Naive thymus-derived CD4-positive, alpha-beta T cell (primary cell): ENCODE measurements at places on chromosomes 11 and 22. TPM values are rescaled to one million over a fixed set of nuclear protein-coding genes. Genes with fewer than 3 reads are reported as not detected.
A peak's percentile ranks its signal among the peaks of the same experiment; 100 is the strongest.

Gene NLRP6
- total RNA-seq: 8.6 TPM

DNA sequence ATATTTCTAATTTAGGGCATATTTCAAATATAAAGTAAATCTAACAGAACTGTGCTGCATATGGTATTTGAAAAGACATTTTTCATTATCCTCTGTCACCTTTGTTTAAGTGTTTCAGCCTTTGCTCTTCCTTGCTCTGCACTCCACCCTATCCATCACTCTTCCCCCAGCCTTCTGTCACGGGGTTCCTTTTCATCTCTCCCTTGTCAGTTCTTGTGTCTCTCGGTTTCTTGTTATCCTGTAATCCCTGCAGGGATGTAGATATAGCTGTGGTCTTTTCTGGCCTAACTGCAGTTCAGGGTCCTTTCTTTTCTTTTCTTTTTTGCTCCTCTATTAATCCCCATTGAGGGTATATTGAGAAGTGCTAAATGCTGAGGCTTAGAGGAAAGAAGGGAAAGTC is 261.9 kb downstream of the DCDC1 start:
- no peak for DNase-seq

- DNase-seq: no peak
These were observed 13.5 kb upstream of the OAF start for GRCh38 chr11:120197251-120197891.

- no peak for DNase-seq
These were observed 109.6 kb downstream of the TRIM29 start for GRCh38 chr11:120028181-120028896.

Gene GPR83
- total RNA-seq: 0.05 TPM

DNA sequence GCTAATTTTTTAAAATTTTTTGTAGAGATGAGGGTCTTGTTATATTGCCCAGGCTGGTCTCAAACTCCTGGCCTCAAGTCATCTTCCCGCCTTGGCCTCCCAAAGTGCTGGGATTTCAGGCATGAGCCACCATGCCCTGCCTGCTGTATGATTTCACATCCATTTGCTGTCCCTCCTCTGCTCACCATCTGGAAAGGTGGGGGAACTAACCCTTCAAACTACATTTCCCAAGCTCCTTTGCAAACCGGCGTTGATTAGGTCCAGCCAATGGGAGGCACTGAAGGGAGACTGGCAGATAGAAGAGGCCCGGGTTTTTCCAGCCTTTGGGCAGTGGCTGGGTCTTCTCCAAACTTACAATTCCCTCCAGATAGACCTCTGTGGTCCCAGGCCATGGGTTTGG is 19.3 kb downstream of the RFPL1 start:
- no peak for DNase-seq

- no peak for DNase-seq
These were observed 130.8 kb downstream of the CEP164 start for GRCh38 chr11:117458275-117459122.

DNA sequence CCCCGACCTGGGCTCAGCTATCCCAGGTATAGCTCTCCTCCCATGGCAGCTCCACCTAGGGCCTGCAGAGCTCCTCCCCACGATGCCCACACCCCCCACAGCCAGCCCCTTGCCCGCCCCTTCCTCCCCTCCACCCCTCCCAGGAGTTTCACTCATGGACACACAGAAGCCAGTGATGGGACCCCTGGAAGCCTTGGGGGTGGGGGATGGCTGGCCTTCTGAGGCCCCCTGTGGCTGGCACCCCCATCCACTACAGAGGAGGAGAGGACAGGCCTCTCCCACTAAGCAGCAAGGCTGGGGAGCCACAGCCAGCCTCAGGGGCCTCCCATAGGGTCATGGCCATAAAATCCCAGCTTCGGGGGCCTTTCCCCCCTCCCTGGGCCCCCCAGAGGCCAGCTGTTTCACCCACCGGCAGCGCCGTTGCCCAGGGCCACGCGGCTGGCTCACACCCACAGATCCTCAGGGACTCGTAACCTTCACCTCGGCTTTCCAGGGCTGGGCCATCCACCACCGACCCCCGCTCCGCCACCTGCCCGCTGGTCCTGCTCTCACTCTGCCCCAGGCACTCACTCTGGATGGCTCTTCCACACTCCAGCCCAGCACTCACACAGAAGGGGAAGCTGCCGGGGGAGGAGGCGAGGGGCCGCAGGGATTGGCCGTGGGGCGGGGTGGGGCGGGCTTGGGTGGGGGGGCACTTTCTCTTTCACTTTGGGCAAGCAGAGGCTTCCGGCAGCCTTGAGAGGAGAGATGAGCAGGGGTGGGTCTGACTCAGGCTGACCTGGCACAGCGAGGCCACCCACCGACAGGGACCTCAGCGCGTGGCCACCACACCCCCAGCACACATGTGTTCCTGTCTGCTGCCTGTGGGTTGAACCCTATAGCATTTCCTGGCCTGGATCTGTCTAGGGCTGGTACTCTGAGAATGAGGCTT is 2.2 kb downstream of the SLC25A22 start:
- peak; percentile 71 for DNase-seq

Gene CFAP300
- total RNA-seq: not detected

DNA sequence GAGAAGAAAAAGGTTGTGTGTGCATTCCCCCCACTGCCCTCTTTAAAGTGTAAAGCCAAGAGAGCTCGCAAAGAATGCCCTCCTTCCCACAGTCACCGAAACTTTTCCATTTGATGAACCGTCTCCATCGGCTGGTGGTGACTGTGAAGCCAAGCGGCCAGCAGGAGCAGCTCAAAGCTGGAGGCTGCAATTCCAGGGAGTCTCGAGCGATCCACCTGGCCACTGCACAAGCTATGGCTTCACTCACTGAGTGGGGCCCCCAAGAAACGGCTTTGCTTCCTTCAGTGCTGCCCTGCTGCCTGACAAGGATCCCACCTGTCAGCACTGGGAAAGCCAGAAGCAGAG is 117.7 kb downstream of the ABTB2 start:
- no peak for DNase-seq

Gene SVIP
- 49.2 TPM for total RNA-seq

Gene RGL4
- total RNA-seq: 23.4 TPM

Gene PLCB3
- total RNA-seq: 12.1 and 14.1 TPM in 2 replicates

Gene OTOG
- total RNA-seq: not detected

DNA sequence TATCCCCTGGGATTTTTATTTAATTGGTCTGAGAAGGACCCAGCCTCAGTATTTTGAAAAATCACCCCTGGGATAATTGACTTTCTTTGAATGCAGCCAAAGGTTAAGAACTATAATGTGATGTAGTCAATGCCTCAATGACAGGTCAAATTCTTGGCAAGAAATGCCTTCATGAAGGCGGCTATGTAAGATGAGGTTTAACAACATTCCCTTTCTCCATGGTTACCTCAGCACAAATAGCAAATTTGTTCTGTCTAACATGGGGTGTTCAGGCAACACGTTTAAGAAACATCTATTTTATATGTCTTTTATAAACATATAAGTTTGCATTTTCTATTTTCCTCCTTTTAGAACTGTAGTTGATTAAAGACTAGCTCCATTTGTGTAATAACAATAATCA is 5.3 kb downstream of the SLN start:
- no peak for DNase-seq

Gene TCN1
- 3.8 TPM for total RNA-seq

DNA sequence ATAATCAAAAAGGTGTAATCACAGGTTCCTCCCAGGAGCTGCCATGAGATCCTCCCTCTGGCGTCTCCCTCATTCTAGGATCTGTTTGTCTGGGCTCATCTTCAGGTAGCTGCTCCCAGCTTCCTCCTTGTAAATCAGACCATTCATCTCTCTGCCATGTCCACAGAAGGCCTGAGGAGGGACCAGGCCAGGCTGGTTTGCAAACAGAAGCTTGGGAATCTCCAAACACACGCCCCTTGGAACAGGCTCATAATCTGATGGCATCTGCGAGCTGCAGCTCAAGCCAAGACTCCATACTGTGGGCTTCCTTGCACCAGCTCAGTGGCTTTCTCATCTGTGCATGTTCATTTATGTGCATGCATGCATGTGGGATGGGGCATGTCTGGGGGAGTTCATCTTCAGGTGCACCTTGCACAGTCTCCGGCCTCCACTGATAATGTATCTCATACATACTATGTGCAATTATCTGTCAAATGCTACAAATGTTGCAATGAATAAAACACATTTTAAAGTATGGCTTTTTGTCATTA is 134.9 kb downstream of the NXPE2 start:
- no peak for DNase-seq

GRCh38 chr11:1338201-1339065 is 29.0 kb upstream of the TOLLIP start:
- no peak for DNase-seq

DNA sequence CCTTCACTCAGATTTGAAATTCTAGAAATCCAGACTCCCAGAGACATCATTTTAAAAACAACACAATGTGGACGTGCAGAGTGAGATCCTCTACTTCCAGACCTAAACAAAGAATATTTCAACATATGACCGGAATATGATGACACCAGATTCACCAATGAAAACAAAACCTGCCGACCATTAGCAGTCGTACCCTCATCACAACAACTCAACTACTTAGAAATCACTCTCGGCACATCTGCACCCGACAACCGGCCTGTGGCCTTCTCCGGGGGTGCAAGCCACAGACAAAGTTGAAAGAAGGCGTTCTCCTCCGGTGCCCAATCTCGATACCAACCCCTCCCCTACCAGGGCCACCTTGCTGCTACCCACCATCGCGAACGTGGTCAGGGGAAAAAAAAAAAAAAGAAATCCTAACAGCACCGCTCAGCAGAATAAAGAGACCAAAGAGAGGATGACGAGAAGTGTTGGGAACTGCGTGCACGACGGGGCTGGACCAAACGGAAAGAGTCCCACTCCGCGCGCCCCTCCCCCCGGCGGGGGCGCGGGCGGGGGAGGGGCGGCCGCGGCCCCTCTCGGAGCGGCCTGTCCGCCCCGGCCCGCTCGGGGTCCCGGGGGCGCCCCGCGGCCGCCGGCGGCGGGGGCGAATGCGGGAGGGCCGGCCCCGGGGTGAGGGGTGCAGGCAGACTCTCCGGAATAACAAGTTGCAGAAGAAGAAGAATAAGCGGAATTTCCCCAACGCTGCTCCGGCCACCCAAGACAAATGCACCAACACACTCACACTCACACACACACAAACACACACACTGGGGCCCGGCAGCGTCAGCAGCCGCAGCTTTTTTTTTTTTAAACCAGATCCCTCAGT is 1.7 kb downstream of the PHF21A start:
- DNase-seq: peak; percentile 56

DNA sequence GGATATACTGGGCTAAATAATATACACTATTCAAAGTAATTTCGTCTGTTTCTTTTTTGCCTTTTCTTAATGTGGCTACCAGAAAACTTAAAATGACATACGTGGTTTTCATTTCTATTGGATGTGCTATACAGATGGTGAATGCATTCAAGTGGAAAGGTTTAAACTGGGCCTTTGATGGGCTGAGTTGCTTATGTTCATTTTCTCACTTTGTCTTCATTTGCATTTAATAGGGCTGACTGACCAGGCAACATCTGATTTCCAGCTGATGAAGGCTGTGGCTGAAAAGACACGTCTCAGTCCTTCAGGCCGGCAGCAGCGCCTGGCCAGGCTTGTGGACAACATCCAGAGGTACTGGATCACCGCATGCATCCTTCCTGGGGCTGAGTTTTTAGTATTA is 27.9 kb downstream of the PIWIL4 start:
- DNase-seq: no peak

DNA sequence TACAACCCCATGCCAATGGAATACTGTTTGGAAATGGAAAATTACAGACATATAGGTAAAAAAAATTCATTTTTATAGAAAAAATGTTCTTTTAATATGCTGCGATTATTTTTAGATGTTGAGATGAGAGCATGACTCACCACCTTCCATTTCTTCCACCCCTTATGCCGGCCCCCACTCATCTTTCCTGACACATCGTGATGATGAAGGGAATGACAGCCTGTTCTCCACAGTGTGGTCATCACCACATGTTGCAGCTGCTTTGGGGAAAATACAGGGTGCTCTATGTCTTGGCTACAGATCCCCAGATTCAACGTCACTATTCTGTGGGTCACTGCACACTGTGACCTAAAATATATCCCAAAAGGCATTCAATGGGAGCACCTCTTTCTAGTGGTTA is 916.2 kb downstream of the METTL15 start:
- no peak for DNase-seq

- DNase-seq: no peak
These were observed 17.3 kb upstream of the CSTF3 start for GRCh38 chr11:33178443-33179180.

- no peak for DNase-seq
These were observed 522 bp downstream of the TOB2 start for GRCh38 chr22:41446057-41446501.

DNA sequence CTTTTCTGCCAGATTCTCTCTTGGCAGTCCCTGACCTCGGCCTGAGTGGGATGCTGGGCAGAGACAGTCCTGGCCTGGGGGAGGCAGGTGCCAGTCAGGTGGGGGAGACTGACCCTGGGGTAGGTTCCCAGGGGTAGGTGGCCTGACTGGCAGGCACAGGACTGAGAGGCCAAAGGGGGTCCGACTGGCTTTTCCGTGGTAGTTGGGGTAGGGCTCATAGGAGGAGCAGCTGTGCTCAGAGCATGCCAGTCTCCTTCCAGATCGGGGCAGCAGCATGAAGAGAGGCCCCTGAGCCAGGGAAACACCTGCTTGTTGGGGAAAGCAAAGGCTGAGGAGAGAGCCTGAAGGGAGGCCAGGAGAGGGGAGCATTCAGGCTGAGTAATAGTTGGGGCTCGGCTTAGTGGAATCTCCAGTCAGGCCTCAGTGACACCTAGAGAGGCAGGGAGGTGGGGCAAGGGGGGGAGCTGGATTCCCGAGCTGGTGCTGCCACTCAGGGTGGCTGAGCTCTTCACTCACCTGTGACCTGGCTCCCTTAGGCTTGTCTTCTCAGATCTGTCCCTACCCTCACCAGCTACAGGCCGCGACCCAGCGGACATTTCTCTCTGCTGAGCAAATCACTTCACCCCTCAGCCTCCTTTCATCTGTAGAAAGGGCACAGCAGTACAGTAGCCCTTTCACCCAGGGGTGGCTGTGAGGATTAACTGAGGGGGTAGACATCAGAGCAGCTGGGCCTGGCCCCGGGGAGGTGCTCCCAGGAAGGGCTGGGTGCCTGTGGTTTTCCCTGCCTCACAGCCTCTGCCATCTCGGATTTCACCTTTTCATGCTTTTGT is 26.2 kb downstream of the MCM5 start:
- DNase-seq: no peak

DNA sequence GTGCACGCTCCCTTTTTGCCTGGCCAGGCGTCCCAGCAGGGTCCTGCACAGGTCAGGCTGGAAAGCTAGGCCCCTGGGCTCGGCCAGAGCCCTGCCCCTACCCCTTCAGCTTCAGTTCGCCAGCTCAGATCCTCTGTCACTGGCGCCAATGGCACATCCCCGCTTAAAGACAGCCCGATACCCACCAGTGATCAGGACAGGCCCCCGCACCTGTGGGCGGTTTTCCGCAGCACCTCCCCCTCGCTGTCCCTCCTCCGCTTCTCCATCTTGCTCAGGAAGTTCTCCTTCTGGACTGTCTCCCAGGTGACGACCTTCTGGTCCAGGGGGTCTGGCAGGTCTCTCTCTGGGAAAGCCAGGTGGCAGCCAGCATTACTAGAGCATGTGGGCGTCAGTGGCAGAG is 5.9 kb downstream of the TSSC4 start:
- DNase-seq: no peak

- no peak for DNase-seq
These were observed 446.6 kb downstream of the TBC1D22A start for GRCh38 chr22:47209040-47209514.

GRCh38 chr11:128765571-128766549 is 72.0 kb downstream of the FLI1 start:
- no peak for DNase-seq

Gene TRIM6
- not detected for total RNA-seq

Gene GLB1L3
- total RNA-seq: 3.1 TPM
